ENCODE measurements at places on chromosomes 6 and 20.

GRCh38 chr6:47132724-47133123, 90.6 kb upstream of the ADGRF1 start:
- DNase-seq, result no peak

DNA sequence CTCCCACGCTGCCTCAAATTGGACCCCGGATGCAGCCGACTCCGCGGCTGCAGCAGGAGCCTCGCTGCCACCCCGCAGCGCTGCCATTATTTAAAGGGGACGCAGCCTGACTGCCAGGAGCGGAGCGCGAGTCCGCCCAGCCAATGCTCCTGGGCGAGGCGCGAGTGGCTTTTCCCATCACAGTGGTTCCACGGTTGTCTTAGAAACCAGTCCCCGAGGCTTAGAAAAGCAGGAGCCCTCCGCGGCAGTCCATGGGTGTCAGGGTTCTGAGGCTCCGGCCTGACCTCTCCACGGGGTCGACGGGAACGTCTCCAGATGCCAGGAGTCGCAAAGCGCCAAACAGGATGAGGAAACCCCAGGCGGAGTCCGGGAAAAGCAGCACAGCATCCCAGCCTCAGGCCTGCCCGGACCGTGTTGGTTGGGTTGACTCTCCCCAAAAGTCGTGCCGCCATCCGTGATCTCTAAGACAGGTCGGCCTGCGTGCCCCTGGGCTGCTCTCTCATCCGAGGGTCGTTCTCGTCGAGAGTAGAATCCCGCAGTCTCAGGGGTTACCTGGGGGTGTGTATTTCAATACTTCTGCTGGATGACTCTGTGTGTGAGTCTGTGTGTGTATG, 975.8 kb upstream of the DEFB115 start:
- DNase-seq, result no peak

- no peak for DNase-seq
These were observed 128.2 kb downstream of the FRK start for GRCh38 chr6:115932481-115932880.

DNA sequence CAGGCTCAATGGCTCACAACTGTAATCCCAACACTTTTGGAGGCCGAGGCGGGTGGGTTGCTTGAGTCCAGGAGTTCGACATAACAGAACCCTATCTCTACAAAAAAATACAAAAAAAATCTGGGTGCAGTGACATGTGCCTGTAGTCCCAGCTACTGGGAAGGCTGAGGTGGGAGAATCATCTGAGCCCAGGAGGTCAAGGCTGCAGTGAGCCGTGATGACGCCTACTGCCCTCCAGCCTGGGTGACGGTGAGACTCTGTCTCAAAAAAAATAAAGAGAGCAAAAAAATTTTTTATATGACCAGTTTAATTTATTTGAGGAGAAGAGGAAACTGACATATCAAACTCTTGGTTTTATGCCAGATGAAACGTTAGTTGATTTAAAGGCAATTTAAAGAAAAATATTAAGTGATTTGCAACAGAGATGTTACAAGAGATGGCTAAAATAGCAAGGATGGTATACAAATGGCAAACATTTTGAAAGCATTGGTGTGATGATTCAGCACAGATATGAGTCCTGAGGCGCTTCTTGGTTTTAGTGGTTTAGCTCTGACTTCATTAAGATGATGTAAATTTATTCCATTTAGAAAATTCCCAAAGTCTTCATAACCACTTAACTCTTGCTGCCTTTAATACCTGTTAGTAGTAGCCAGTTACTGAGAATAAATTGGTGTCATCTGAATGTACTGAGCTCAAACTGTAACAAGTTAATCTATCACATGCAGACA, 17.7 kb downstream of the GTF2H5 start:
- no peak for DNase-seq

DNA sequence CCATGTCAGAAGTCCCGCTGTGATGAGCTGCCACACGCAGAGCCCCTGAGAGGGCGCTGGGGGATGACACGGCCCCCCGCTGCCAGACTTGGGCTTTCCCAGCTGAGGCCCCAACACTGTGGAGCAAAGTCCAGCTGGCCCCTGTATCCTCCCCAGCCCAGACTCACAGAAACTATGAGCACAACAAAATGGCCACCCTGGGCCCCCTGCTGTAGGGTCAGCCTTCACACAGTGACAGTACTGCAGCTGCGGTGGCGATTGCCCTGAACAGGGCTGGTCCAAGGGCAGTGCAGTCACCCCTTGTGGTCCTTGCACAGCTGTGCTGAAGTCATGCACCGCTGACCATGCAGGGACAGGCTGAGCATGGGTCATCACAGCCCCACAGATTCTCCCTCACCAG, 78.2 kb upstream of the CST7 start:
- DNase-seq, result no peak

DNA sequence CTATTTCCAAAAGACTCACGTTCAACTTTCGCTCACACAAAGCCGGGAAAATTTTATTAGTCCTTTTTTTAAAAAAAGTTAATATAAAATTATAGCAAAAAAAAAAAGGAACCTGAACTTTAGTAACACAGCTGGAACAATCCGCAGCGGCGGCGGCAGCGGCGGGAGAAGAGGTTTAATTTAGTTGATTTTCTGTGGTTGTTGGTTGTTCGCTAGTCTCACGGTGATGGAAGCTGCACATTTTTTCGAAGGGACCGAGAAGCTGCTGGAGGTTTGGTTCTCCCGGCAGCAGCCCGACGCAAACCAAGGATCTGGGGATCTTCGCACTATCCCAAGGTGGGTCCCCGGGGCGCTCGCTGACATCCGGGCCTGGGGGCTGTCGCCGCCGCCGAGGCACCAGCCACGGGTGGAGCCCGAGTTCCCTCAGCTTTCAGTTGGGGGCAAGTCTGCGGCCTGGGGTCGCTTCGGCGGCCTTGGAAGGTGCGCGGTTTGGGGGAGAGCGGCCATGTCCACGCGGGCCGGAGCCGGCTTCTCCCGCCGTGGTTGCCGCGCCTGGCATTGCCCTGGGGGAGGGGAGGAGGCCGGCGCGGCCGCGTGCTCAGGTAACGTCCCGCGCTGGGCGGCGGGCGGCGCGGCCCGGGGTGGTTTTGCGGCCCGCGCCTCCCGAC, 429 bp downstream of the AMD1 start:
- DNase-seq, result peak; percentile 21

DNA sequence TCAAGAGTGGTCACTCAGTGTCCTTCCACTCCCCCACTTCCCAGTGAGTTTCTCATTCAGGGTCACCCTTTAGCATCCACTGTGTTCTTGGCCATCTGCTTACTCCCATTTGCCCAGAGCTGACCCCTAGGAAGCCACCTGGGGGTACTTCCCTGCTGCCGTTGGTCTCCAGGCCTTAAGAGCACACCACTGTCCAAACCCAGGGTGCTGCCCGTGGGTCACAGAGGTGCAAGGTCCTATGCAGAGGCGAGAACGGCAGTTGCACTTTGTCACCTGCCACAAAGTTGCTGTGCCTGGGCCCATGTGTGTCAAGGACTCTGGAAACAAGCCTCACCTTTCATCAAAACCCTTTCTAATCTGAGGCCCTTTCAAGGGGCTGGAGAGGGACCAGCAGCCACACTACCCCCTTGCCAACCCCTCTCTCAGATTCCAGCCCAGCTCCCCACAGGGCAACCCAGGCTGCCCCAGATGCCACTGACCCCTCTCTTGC, 191.1 kb downstream of the ZMYND8 start:
- DNase-seq, result no peak

DNA sequence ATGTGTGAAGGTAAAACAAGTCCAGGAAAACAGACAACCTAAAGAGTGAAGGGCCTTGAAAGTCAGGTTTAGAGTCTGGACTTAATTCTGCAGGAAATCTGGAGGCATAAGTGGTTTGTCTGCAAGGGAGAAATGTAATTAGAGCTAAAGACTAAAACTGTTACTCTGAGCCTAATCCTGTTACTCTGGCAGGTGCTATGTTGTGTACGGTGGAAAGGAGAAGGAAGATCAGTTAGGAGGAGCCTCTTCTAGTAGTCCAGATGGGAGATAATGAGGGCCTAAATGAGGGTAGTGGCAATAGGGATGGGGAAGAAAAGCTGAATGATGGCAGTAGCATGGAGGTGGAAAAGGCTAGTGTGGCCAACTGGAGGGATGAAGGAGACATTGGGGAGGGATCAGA, 118.5 kb downstream of the PDSS2 start:
- no peak for DNase-seq

- no peak for DNase-seq
These were observed 57.4 kb downstream of the ARHGAP40 start for GRCh38 chr20:38658879-38659596.

GRCh38 chr6:95142661-95143335, 434.5 kb upstream of the MANEA start:
- no peak for DNase-seq

- no peak for DNase-seq
These were observed 64.8 kb downstream of the BACH2 start for GRCh38 chr6:90231798-90232197.

GRCh38 chr20:10802236-10802635, 128.4 kb upstream of the JAG1 start:
- no peak for DNase-seq

DNA sequence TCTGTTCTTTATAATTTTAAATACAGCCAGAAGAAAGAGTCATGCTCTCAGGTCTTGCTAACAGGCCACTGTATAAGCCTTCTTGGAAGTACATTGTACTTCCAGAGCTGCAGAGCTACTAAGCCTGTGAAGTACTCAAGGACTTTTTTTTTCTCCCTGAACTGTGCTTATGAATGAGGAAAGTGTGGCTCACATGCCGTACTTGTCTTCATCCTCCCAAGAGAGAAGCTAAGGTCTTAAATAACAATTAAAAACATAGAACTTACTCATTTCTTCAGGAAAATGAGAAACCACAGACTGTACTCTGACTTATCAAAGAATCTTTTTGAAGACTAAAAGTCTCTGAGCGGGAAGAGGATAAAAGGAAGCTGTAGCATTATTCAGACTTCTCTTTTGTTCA, 218.3 kb downstream of the HTR1B start:
- no peak for DNase-seq

DNA sequence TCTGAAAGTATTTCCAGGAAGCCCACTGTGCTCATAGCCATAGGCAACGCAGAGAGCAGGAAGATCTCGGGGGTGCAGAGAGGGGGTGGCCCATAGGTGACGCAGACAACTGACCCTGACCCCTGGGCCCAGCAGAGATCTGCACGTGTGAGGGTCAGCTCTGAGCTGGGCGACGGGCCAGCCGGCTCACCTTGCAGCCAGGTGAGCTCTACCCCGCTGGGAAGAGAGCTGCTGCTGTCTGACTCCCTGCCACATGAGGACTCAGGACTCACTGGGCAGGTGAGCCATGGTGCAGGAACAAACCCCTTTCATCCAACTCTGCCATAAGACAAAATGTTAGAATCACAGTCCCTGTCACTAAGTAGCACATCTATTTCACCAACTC, 19.6 kb downstream of the ZBTB46 start:
- DNase-seq, result no peak

- no peak for DNase-seq
These were observed 72.0 kb downstream of the REV3L start for GRCh38 chr6:111411046-111411445.

- DNase-seq, result no peak
These were observed 129.1 kb downstream of the PACRG start for GRCh38 chr6:162856885-162857284.

- DNase-seq, result no peak
These were observed 14.2 kb downstream of the STMND1 start for GRCh38 chr6:17116117-17116440.

- DNase-seq, result no peak
These were observed 4.6 kb upstream of the MYB start for GRCh38 chr6:135176464-135176863.

GRCh38 chr6:23989885-23990533, 136.0 kb upstream of the NRSN1 start:
- DNase-seq, result no peak

- DNase-seq, result no peak
These were observed 34.6 kb upstream of the LAMA2 start for GRCh38 chr6:128848212-128848935.

GRCh38 chr20:44716309-44717106, 1.3 kb downstream of the CCN5 start:
- DNase-seq, result no peak

DNA sequence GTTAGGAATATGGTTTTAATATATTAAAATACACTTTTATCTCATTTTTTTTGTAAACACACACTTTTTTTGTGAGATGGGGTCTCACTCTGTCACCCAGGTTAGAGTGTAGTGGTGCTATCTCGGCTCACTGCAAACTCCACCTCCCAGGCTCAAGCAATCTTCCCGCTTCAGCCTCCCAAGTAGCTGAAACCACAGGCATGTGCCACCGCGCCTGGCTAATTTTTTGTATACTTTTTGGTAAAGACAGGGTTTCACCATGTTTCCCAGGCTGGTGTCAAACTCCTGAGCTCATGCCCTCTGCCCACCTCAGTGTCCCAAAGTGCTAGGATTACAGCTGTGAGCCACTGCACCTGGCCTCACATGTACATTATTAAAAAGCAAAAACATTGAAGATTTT, 10.8 kb downstream of the IPCEF1 start:
- DNase-seq, result no peak

DNA sequence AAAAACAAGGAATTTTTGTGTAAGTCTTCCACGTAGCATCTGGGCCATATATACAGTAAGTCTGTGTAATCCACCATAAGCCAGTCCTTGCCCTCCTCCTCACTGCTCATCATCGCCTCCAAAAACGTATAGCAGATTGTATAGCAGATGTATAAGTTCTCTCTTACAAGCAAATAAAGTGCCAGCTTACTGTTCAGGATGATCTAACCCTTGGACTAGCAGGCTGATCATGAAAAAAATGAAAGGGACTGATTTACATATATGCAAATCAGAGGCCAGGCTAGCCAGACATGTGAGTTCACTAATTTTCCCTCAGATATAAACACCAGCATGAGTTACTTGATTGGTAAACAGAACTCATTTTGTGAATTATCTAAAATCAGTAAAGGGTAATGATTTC, 171.5 kb downstream of the LY86 start:
- DNase-seq, result no peak

GRCh38 chr6:137968901-137969300, 101.8 kb downstream of the TNFAIP3 start:
- no peak for DNase-seq

DNA sequence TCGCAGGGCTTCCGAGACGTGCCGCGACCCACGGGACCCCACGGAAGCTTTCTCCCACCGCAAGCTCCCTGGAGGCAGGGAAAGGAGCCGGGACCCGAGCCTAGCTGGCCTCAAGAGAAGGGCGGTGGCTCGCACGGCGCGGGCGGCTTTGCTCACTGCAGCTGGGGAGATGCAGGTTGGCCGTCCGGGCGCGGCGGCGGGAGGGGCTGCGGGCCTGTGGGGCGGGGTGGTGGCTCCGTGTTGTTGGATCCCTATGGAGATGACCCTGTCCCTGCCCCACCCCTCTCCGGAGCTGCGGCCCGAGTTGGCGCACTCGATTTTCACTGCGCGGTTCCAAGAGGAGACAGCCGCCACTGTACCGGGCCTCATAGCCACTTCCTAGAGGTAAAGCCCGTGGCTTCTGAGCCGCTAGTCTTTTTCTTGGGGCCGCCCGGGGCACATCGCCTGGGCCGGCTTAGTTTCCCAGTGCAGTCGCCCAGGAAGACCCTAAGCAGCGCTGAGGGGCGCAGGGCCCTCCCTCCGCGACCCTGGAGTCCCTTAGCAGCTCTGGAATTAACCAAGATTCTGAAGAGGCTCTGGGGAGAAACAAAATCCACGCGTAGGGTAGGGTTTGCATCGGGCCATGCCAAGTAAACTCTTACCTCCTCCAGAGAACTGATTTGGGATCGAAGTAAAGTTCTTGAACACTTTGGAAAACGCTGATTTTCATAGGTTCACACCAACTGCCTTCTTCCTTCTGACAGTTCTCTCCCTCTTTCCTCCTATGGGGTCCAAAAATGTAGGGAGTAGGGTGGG, at the start of gene ECT2L:
ECT2L (plus strand) TSS at position 279 of the 795 bp plus-strand sequence. CDS start 17,188 bp downstream, outside the sequence.
- no peak for DNase-seq

All from stimulated activated CD4-positive, alpha-beta T cell treated with anti-CD3 and anti-CD28 coated beads, Interleukin-12 subunit alpha, Interleukin-12 subunit beta, amount 100 ng/mL, for 24 hours (primary cell).